ENCODE measurements at places on chromosomes 2 and 18.

GRCh38 chr2:110157153-110157793 is 41.7 kb upstream of the MALL start:
- DNase-seq = peak; percentile 33

- DNase-seq = peak; percentile 62
Measured at GRCh38 chr2:46229134-46230063, 67.8 kb upstream of the EPAS1 start.

DNA sequence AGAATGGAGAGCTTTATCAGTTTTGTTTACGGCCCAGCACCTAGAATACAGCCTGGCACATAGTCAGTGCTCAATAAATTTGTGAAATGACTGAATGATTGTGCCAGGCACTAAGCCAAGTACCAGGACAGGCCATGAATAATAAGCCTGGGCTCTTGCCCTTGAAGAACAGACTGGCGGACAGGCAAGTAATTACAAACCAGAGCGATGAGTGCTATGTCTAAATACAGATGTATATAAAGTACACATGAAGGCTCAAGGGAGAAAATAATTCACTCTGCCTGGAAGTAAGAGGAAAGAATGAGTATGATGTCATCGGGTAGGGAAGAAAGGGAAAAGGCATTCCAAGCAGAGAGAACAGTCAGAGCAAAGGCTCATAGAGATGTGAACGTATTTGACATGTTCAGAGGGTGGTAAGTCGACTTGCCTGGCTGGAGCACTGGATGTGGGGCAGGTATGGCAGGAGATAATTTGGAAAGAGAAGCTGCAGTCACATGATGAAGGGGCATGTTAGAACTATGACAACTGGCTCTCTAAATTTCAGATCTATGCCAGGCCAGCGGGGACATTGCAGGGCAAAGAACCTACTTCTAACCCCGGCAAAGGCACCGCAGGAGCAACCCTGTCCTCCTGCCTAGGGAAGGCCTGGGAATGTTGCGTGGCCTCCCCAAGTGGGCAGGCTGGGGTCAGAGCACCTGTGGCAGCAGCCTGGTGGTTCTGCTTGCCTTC is 119.1 kb upstream of the STPG4 start:
- DNase-seq = no peak

DNA sequence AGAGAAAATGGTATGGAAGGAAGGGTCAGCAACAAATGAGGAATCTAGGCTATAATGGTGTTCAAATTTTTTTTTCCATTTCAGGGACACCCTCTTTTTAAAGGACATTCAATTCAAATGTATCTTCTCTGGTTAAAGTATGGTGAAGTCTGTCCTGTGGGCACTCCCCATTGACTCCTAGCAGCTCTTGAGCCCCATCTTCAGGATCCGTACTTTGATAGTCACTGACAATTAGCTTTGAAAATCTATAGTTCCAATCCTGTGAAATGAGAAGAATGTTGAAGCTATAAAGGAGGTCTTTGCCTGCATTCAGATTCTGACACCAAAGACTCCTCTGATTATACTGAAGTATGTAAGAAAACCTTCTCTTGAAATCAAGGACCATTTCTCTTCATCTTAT is 43.3 kb downstream of the KCNH7 start:
- no peak for DNase-seq

- DNase-seq = no peak
Measured at GRCh38 chr2:15494877-15495276, 66.3 kb downstream of the NBAS start.

DNA sequence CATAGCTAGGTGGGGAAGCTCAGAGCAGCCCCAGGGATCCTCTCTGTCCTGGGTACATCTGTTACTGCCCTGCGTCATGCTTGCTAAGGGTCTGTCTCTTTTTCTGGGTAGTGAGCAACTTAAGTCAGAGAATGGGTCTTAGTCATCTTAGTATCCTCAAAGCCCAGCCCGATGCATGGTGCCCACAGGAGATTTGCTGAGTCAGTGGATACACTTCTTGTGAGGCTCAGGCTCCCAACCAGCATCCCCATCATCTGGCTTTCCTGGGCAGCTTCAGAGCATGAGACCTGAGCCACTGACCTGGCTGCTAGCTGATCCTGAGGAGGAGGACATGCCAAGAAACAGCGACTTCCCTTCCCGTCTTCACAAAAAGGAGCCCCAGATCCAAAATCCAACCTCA is 10.0 kb downstream of the FOXI3 start:
- no peak for DNase-seq

DNA sequence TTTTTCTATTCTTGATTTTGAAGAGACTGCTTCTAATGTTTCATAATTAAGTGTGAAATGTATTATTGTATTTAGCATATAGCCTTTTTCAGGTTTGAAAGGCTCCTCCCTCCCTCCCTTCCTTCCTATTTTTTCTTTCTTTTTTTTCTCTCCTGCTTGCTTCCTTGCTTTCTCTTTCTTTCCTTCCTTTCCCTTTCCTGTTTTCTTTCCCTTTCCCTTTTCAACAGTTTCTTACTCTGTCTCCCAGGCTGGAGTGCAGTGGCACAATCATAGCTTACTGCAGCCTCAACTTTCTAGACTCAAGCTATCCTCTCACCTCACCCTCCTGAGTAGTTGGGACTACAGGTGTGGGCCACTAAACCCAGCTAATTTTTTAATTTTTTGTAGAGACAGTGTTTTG is 44.6 kb downstream of the RMDN2 start:
- no peak for DNase-seq

DNA sequence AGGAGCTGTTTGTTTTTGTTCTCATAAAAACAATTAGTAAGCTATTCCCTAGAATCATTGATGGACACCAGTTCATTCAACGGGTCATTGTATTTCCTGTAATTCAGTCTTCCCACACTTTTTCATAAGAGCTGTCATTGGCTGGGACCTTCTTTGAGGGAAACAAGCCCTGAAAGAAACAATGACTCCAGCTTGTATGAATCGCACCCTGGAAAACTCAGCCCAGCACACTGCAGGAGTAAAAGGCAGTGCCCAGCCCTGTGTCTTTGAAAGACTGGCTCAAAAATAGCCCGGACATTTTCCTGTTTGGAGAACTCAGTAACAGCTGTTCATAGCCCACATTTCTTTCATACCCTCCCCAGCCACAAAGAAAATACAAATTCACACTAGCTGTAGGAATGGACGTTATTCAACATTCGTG is 81.5 kb downstream of the NCKAP5 start:
- DNase-seq = no peak

GRCh38 chr18:41144441-41144840 is 810.6 kb upstream of the PIK3C3 start:
- no peak for DNase-seq

DNA sequence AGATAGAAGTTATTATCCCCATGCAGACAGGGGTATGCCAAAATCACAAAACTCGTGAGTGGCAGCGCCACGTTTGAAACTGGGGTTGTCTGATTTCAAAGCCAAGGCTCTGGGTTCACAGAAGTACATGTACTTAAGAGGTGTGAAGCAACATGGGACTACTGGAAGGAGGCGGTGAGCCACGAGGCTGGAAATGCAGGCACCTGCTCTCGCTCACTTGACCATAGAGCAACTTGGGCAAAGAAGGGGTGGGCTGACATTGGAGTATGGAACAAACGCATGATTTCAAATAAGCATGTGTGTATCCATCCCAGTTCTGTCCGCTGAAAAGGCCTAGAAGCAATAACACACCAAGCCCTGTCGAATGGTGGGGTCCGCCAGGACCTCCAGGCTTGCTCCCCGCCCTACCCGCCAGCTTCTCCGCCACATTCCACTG is 593 bp upstream of the ACTR2 start:
- no peak for DNase-seq

DNA sequence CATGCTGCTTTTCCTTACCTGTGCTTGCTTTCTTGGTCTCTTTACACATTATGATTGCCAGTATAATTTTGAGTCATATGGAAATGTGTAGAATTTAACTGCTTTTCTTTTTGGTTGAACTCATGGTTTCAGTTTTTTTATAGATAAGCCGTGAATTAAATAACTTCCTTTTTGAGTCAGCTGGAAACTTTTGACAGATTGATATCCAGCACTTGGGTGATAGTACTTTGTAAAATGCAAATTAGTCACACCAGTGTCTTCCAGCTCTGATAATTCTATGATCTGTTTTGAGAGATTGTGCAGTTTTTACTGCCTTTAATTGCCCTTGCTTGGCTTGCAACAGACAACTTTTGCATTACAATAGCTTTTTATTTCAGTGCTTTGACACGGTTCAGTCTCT is 86.4 kb downstream of the NCOA1 start:
- DNase-seq = no peak

DNA sequence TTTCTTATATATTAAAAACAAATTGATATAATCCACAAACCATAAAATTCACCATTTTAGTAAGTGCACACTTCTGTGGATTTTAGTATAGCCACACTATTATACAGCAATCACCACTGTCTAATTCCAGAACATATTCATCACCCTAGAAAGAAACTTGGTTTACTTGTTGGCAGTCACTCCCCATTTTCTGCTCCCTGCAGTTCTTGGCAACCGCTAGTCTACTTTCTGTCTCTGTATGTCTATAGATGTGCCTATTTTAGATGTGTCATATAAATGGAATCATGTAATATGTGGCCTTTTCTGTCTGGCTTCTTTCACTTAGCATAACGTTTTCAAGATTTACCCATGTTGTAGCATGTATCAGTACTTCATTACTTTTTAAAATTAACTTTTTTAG is 5.7 kb downstream of the CKAP2L start:
- no peak for DNase-seq

DNA sequence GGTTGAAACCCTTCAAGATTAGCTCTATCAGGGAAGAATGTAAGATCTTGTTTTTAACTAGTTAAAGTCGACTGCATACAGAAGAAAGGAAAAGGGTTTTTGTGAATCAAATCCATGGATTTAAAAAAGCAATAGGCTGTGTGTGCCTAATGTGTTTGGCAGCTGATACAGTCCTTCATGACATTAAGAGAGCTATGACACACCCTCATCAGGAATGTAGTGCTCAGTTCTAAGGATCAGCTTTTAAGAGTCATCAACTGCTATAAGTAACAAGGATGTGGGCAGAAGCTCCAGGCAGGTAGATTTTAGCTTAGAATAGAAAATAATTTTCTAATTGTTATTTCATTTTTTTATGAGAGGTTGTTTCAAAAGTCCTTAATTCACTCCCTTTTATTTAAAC is 52.9 kb downstream of the PPP1R1C start:
- DNase-seq = no peak

DNA sequence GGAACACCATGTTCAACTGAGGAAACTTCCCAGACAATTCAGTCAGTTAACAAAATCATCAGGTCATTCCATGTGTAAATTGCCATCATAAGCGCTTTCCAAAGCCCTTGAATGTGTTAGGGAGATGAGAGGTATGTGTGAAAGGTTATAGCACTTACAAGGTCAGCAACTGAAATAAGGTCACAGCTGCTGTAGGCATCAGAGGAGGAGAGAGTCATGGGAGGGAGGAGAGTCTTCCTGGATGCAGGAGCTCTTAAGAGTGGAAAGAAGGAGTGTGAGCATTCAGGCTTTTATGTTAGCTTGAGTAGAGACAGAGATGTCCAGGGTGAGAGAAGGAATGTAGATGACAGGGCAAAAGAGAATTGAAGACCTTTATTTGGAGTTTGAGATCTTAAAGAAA is 67.0 kb downstream of the CAB39 start:
- DNase-seq = no peak

DNA sequence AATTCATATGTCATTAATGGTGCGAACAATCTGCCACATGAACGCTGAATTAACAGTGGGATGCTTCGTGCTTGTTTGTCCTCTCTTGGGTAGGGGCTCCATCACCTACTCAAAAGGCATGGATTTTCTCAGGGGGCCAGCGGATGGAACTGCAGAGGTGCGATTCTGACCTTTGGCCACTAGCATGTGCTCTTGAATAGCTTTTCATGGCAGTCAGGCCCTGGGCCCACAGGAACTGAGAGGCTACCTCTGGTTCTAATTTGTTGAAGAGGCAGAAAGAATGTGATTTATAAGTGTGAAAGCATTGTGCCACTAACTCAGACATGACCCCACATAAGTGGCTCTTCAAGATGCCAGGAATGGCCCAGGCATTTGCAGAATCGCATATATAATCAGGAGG is 283.2 kb downstream of the INSIG2 start:
- peak; percentile 12 for DNase-seq

DNA sequence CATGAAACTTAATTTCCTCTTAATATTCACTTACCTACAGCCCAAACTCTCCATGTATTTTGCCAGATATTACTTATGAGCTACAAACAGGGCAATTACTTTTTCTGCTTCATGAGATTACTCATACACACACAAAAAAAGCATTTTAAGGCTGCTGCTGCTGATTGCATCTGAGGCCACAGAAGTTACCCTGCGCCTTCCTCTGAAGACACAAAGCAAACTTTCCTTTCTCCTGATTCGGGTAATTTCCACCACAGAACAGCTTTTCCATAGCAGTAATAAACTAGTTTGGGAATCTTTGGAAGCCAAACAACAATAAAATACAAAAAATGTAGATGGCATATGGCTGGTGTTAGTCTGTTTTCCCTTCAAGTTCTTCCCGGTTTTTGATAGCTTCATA is 6.2 kb downstream of the TTC32 start:
- DNase-seq = no peak

DNA sequence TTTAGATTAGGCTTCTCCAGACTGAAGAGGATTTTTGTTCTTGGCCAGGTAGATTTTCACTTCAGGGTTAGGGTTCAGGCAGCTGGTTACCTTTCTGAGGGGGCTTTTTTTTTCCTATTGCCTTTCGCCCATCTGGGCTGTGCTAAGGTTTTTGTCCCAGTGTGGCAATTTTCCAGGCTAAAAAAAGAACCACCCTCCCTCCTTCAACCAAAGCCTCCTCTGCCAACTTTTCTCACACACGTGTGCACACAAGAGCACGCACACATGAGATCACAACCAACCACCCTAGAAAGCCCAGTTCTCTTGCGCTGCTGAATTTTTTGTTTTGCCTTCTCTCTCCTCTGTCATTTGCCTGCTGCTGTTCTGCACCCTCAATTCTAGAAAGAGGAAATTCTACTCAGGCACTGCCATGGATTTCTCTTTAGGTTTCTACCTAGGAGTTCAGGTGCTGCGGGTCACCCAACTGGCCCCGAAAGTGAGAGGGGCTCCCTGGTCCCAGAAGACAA is 8.5 kb upstream of the CXCR4 start:
- DNase-seq = no peak

DNA sequence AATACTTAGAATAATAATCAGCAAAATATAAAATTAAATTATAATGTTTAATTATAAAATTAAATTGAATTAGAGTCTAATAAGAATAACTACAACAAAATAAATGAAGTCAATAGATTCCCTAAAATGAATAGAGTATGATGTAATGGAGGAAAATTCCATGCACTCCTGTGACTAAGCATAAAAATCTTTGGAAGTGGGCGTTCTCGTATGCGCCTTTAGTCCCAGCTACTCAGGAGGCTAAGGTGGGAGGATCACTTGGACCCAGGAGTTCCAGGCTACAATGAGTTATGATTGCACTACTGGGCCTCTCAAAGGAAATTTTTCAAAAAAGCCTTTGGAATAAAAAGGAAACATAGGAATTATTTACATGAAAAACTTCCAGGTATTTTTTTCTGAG is 955.4 kb upstream of the POU3F3 start:
- DNase-seq = no peak

- peak; percentile 64 for DNase-seq
Measured at GRCh38 chr18:3623769-3624545, 174.0 kb downstream of the TGIF1 start.
